HS-5 (cell line): ENCODE measurements at places on chromosomes 1 and 21.

DNA sequence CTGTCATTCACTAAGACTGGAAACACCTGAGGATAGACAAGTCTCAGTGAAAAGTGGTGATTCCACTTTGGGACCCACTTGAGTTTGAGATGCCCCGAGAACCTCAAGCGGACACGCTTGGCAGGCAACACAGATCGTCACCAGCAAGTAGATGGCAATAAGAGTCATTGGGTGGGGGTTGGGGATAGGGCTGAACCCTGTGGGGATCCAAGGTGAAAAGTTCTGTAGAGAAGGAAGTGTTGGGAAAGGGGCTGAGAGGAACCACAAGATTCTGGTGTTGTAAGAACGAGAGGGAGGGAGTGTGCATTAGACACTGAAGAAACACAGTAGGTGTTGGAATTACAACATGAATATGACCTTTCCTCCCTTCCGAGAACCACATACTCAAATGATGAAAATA is 45.4 kb upstream of the TDRD10 start:
- no peak for DNase-seq

GRCh38 chr1:187034501-187034900 is 205.8 kb downstream of the PLA2G4A start:
- no peak for DNase-seq

GRCh38 chr1:166978821-166979220 is 3.5 kb upstream of the ILDR2 start:
- no peak for DNase-seq

- no peak for DNase-seq
These were observed 97.2 kb downstream of the BCAR3 start for GRCh38 chr1:93584261-93585003.

DNA sequence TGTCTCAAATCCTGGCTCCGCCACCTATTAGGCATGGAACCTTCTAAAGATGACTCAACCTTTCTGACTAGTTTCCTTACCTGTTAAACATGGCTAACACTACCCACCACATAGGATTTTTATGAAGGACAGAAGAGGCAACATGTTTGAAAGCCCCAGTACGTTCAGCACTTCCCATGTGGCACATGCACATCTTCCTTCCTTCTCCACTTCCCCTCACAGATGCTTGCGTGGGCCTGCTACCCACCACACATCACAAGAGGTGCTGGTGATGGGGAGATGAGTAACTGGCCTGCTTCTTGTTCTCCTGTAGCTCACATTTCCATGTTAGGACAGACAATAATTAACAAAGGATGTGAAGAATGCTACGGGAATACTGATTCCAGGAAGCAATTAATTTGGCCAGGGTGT is 7.1 kb downstream of the ZBTB21 start:
- DNase-seq = peak; percentile 16

DNA sequence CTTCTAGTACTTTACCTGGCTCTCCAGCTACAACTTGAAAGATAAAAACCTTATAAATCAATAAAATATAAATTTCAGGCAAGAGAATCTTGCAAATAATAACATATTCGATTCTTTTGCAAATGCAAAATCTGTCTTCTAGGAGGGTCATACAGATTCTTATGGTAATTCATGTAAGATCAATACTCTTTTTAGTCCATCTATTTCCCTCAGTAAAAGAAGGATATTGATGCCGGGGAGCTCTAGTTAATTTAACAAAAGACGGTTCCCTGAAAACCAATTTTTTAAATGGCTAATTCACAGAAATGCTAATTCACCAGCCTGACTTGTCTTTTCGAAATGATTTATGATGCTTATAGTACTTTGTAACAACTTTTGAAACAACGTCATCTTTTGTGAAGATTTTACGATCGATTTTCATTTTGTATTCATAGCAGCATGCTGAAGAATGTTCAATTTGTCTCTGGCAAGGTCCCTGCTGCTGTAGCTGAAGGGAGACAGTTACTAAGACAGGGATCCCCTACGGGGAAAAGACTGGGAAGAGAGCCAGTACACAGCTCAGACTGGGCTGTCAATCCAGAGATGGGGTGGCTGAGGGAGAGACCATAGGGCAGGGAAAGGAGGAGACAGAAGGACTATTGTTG is 90.6 kb upstream of the SPAG17 start:
- DNase-seq = no peak

GRCh38 chr1:43358121-43358745 is 548 bp upstream of the CDC20 start:
- peak; percentile 25 for DNase-seq
